ENCODE measurements at places on chromosomes 11 and 22.

GRCh38 chr11:113082341-113082955 is 121.2 kb downstream of the NCAM1 start:
- no peak for DNase-seq

DNA sequence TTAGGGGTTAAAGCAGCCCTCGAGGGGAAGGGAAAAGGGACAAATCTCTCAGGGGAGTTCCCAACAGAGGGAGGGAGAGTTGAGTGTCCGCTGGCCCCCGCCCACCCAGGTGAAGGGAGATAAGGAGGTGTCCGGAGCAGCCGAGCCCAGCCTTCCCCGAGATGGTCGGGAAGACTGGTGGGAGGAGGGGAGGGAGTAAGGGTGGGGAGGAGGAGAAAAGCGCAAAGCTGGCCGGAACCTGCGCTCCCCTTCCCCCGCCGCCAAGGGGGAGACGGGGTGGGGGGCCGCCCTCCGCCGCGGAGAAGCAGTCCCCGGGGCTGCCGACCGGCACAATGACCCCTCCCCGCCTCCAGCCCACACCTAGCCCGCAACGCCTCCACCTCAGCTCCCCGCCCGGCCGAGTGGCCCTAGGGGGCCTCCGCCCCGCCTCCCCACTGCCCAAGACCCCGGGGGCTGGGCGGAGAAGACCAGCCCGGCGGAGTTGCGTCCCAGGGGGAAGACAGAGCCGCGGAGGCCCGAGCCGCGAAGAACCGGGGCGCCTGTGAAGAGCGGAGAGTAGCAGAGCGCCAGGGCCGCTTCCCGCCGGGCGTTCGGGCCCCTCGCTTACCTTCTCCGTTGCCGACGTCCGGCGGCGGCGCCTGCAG is 479 bp downstream of the RSF1 start:
- peak; percentile 8 for DNase-seq

DNA sequence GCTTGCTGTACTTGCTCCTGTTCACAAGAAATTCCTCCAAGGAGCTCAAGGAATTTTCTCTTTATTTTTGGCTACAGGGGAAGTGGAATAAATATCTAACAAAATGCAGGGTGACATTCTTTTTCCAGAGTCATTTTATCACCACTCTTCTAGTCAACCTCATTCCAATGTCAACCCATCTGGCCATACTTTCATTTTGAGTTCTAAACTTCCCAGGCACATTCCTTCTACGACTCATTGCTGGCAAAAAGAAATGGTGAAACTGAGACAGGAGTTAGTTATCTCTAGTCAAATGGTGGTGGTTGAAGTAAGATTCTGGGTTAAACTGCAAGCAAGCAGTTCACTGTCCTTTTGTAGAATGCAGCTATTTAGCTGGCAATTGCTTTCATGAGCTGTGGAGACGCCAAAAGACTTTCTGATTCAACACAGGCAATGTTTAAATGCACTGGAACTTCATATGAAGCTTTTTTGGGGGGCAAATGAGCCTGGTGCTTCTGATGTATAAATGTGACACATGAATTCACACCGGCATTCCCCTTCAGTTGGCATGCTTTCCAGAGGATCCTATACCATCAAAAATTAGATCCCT is 304.6 kb downstream of the CADM1 start:
- DNase-seq: no peak

DNA sequence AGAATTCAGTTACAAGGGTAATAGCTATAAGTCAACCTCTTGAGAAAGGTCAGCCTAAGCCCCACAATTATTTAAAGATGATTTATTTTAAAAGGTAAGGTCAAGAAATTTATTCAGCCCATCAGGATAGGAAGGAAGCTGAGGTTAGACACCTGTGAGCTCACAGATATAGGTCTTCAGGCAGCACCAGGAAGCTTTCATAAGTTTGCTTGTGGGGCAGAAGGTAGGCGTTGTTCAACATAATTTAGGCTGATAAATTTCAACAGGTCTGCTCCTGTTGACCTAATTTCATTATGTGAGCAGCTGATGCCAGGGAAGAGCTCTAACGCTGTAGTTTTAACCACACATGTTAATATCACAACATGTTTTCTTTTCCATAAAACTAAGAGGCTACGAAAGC is 118.1 kb upstream of the APOA1 start:
- DNase-seq: no peak

DNA sequence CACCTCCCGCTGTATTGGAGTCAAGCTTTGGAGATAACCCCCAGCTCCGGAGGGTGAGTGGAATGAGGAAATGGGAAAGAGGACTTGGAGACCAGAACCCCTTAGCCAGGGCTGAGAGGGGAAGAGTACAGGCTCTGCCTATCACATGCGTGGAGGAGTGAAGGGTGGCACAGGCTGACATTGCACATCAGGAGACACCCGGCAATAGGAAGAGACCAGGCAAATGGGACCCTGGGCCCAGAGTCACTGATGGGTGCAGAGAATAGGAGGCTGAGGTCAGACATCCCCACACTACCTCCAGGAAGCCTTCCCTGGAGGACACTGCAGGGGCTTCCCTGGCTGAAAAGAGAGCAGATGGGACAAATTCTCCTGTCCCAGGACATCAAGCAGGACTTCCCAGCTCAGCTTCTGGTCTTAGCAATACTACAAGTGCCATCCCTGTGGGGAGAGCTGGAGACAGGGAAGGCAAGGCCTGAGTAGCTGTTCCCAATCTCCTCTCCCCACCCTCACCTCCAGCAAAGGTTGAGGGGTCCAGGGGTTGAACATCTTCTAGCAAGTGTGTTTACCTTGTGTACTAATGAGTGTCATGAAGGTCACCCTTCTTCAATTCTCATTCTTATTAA is 160.7 kb downstream of the BUD13 start:
- no peak for DNase-seq

GRCh38 chr22:41070665-41071331 is 21.6 kb upstream of the EP300 start:
- DNase-seq: no peak

- no peak for DNase-seq
These were observed 8.0 kb upstream of the TPCN2 start for GRCh38 chr11:69040581-69041260.

DNA sequence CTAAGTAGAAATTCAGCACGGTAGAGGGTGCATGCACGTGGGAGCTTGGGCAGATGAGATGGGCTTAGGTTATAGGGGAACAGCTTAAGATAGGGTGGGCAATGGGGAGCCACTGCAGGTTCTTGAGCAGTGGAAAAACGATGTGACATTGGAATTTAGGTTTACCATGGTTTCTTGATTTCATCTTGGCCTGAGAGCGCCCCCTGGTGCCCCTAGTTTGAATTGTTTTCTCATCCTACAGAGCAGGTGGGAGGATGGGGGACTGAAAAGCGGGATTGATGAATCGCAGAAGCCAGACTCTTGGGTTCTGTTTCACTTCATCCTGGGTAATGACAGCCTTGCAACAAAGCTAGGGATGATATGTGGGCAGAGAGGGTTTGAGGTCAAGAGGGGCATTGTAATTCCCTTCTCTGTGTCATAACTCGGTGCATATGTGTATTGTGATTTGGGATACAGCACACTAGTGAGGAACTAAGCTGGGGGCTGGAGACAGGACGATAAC is 6.7 kb upstream of the MCAM start:
- peak; percentile 69 for DNase-seq

DNA sequence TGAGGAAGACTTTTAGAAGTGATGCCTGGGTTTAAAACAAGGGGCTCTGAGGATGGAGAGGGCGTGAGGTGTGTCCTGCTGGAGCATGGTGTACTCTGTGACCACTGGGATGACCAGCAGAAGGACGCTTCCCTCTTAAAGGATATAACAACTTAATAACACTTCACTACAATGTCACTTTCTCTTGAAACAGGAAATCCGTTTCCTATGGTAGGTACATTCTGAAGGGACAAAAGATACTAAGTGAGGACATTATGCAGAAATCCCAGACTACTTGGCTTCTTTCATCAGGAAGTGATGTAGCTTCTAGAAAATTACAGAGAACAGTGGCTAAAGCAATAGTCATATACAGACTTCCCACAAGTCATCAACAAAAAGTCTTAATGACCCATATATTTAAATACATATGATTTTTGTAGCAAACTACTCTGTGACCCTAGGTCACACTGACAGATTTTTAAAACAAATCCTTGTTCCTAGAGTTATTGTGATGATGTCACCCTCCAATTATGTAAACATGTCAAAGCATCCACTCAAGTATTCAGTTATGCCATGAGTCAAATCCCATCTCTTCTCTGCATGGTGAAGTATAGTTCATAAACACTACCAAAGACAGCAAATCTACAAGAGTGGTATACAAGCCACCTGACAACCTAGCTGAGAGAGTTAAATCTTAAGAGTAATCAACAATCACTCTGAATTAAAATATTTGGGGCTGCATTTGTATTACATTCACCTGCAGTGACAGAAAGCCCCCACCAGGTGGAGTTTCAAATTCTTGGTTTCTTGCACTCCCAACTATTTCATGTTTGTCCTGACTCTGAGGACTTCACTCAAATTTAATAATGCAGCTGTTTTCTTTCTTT is 32.8 kb downstream of the PITPNB start:
- no peak for DNase-seq

GRCh38 chr11:89667001-89667400 is 43.1 kb upstream of the TRIM77 start:
- no peak for DNase-seq

GRCh38 chr11:128924104-128924503 is 18.6 kb downstream of the TP53AIP1 start:
- DNase-seq: no peak

GRCh38 chr22:21966643-21967516 is 14.2 kb upstream of the PPM1F start:
- no peak for DNase-seq

DNA sequence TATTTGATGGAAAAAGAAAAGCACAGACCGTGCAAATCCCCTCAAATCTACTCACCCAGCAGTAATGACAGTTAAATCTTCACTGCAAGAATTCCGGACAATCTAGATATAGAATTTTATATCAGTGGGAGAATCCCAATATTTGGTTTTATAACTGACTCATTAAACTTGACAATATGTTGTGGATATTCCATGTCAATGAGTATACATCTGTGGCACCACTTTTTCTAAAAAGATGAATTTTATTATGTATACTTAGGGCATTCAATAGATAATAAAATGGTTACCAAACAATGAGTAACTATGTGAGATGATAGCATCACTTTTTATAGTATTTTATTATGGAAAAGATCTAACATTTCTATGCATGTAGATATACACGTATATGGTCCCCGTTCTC is 79.9 kb downstream of the OSBP2 start:
- DNase-seq: no peak

DNA sequence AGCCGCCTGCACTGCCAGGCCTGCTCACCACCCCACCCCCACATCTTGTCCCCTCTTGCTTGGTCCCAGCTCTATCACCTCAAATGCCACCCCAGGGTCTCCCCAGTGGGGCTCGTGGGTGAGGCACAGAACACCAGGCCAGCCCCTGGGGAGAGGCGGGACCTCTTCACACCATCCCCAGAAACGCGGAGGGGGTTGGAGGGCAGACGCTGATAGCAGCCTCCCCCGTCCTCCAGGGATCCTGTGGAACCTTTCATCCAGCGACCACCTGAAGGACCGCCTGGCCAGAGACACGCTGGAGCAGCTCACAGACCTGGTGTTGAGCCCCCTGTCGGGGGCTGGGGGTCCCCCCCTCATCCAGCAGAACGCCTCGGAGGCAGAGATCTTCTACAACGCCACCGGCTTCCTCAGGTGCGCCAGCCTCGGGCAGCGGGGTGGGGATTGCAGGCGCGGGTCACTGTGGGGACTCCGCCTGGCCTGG is 5.8 kb downstream of the PKP3 start:
- no peak for DNase-seq

DNA sequence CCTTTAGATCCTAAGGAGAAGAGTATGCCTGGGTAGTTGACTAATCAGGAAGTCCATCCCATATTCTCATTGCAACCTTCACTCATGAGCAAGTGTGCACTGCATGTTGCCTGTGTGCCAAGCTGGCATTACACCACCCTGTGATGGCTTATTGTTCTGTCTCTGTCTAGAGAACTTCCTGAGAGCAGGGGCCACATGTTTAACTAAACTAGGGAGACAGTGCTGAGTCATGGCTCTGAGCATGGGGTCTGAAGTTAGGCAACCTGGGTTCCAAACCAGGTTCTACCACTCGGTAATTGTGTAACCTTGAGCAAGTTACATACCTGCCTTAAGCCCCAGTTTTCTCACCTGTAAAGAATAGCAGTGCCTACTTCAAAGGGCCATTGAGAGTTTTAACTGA is 39.6 kb downstream of the CSNK2A3 start:
- no peak for DNase-seq

GRCh38 chr11:47846998-47847397 is 1.2 kb downstream of the NUP160 start:
- no peak for DNase-seq

DNA sequence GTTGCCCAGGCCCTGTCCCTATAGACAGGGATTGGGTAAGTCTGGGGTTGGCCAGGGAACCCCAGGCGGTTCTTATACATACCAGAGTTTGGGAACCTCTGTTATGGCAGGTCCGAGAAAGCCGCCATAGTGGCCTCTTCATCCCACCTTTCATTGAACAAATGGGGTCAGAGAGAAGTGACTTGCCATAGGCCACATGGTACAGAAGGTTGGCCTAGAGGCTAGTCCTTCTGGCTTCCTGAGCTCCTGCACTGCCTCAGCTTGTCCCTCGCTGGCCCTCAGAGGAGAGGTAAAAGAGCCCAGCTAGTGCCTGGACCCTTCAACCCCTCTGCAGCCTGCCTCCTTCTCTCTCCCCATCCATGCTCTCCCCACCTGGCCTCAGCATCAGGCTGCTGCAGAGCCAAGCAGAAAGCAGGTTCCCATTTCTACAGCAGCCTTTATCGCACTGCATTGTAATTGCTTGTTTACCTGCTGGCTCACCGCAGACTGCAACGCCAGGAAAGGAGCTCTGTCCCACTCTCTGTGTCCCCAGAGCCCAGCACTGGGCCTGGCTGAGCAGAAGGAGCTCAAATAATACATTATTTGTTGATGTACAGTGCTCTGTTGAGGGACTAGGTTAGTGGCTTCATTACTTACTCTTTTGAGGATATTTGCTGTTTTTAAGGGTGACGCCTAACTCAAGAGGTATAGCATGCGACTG is 103.6 kb downstream of the TRIM29 start:
- DNase-seq: no peak

GRCh38 chr11:125370561-125371389 is 125.3 kb downstream of the FEZ1 start:
- no peak for DNase-seq

DNA sequence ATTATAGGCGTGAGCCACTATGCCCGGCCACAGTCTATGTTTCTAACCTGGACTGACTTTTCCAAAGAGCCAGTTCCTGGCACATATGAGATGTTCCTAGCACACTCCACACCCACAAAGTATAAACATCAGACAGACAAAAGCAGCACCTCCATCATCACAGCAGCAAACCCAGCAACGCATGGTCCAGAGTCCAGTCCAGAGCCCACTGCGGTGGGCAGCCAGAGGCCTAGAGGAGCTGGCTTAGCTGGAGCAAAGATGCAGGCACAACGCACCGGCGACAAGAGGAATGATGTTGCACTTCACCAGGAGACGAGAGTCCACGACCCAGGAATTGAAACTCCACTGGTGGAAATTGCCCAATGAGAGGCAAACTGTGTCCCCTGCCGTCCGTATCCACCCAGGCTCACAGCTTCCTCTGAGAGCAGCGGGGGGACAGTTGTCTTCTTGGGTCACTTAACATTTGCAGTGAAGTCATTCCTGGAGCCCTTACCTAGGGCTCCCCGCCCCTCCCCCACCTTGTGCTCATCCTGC is 36.6 kb downstream of the RPS6KA4 start:
- DNase-seq: no peak
